Muscle of leg (tissue), 16 donors: ENCODE measurements at places on chromosomes 3 and 15. TPM values are rescaled to one million over a fixed set of nuclear protein-coding genes. Genes with fewer than 3 reads are reported as not detected.
A peak's percentile ranks its signal among the peaks of the same experiment; 100 is the strongest.

- no peaks in the 10 kb centered on the region for H3K4me1 ChIP-seq
- H3K4me3 ChIP-seq = no peak overlapping the region
- peak; percentile 3 for DNase-seq
- no peak overlapping the region for H3K27ac ChIP-seq
- no peaks in the 10 kb centered on the region for H3K27me3 ChIP-seq
- H3K36me3 ChIP-seq = no peaks in the 10 kb centered on the region
These were observed 478.7 kb downstream of the MFSD1 start for GRCh38 chr3:159280386-159281191.

DNA sequence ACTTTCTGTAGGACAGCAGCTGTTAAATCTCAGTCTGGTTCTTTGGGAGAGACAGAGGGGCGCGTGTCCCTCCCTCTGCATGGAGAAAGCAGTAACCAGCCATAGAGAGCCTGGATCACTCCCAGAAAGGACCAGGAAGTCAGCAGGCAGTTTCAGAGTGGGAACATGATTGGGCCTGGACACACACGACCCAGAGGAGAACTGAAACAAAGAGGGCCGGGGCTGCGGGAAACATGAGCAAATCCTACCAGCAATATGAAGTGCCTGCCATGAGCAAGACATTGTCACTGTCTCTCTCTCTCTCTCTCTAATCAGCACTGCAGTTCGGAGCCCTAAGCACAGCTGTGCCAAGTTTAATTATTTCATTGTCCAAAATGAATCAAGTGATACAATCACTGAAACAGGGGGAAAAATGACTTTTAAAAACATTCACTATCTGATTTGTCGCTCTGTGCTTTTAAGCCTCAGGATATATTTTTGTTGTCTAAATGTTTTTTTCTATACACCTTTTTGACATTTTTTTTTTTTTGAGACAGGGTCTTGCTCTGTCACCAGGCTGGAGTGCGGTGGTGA lies 17.6 kb downstream of the MUC13 start:
- H3K4me1 ChIP-seq = no peaks in the 10 kb centered on the region
- DNase-seq = peak; percentile 50
- no peaks in the 10 kb centered on the region for H3K27me3 ChIP-seq
- no peak overlapping the region for H3K27ac ChIP-seq

DNA sequence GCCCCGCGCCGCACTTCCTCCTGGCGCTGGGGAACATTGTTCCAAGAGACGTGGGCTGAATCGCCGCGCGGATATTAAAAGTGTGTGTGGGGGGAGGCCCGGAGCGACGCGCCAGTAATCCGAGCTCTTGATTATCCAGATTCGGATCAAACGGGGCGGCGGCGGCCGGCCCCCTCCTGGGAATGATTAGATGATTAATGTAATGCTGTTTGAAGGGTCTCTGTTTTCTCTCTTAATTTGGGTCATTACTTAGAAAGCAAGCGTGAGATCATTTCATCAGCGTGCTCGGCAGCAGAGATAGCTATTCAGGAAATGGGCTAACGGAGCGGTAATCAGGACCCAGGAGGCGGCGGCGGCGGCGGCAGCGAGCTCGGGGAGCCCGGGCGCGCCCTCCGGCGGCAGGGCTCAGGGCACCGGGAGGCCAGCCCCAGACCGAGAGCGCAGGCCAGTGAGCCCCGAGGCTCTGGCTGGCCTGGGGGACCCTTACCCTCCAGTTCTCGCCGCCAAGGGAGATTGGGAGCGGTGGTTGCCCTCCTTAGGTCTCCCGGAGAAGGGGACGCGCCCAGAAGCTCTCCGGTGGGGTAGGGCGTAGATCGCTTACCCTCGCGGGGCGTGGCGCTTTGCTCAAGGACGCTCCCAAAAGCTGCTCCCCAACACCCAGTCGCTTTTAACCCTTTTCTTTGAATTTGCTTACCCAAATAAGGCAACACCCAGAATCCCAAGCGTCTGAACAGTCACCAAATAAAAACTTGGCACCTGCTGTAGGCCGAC lies 4.5 kb downstream of the FEZF2 start:
- H3K36me3 ChIP-seq = no peaks in the 10 kb centered on the region
- no peak overlapping the region for H3K4me3 ChIP-seq
- DNase-seq = no peak
- peaks cover 88% of the 10 kb centered on the region for H3K27me3 ChIP-seq

UNC13C gene
- 5.7 TPM for polyA plus RNA-seq
